ENCODE measurements at places on chromosomes 7 and 10. TPM values are rescaled to one million over a fixed set of nuclear protein-coding genes. Genes with fewer than 3 reads are reported as not detected.

Gene RNF148
- total RNA-seq = not detected

DNA sequence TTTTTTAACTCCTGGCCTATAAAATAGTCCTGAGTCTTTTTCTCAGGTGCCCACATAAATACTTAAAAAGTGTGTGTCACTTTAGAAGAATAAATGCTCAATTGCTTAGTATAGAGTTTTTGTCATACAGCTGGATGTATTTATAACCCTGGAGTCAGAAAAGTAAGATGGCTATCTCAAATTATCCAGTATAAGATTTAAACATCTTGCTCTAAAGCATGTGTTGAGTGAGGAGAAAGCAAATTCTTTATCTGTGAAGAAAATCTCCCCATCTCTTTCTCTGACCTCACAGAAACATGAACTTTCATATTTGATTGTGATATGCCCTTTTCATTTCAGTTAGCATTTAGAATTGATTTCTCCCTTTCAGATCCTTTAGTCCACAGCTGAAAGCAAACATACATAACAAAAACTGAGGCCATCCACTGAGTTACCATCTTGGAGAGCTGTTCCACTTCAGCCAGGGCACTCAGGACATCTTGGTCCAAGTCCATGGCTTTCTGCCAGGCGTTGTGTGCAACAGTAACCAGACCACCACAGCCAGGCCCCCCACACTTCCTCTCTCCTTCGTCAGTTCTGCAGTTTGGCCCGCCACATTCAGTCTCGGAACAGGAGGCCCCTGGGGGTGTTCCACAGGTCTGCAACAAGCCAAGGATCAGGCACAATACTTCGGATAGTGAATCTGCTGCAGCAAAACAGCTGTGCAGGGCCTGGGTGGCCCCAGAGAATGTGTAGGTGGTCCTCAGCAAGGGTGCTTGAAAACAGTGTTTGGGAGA, 40.9 kb downstream of the DLD start:
- no peak for DNase-seq
- H3K4me3 ChIP-seq = no peak overlapping the region
- H3K27ac ChIP-seq = no peak overlapping the region
- peaks cover 16% of the 10 kb centered on the region for H3K36me3 ChIP-seq
- peaks cover 14% of the 10 kb centered on the region for H3K4me1 ChIP-seq

- peaks cover 3% of the 10 kb centered on the region for H3K4me1 ChIP-seq
- no peaks in the 10 kb centered on the region for H3K27me3 ChIP-seq
- no peak overlapping the region for H3K4me3 ChIP-seq
- H3K36me3 ChIP-seq = no peaks in the 10 kb centered on the region
- no peak overlapping the region for H3K27ac ChIP-seq
Observed at GRCh38 chr10:110698340-110698739, 54.2 kb downstream of the RBM20 start.

- peaks cover 2% of the 10 kb centered on the region for H3K27me3 ChIP-seq
- H3K36me3 ChIP-seq = no peaks in the 10 kb centered on the region
- H3K4me1 ChIP-seq = no peaks in the 10 kb centered on the region
- H3K27ac ChIP-seq = no peak overlapping the region
- DNase-seq = no peak
Observed at GRCh38 chr7:1679326-1679965, 9.4 kb downstream of the ELFN1 start.

- peaks cover 4% of the 10 kb centered on the region for H3K27me3 ChIP-seq
- no peaks in the 10 kb centered on the region for H3K4me1 ChIP-seq
- H3K4me3 ChIP-seq = no peak overlapping the region
- no peaks in the 10 kb centered on the region for H3K36me3 ChIP-seq
- DNase-seq = no peak
- H3K27ac ChIP-seq = no peak overlapping the region
Observed at GRCh38 chr7:103762877-103763276, 226.6 kb downstream of the RELN start.

DNA sequence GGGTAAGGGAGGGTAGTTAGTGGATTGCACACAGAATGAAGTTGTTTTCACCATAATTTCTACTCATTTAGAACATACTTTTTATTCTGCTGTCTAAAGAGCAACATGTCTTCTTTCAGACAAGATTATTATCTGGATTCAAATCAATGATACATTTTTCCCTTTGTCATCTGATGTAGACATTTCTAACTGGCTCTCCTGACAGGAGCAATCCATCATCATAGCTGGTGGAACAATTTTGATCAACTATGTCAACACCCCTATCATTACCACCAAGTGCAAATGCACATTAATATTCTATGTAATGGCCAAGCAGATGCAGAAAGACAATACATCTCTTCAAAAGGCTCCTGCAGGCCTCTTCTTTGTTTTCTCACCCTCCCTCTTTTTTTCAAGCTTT, 672.9 kb upstream of the LRRTM3 start:
- H3K4me1 ChIP-seq = no peaks in the 10 kb centered on the region
- H3K36me3 ChIP-seq = no peaks in the 10 kb centered on the region

GRCh38 chr7:252981-253380, 37.0 kb upstream of the FOXL3 start:
- H3K36me3 ChIP-seq = no peaks in the 10 kb centered on the region
- H3K27me3 ChIP-seq = no peaks in the 10 kb centered on the region
- no peak overlapping the region for H3K27ac ChIP-seq
- no peaks in the 10 kb centered on the region for H3K4me1 ChIP-seq
- H3K4me3 ChIP-seq = no peak overlapping the region

DNA sequence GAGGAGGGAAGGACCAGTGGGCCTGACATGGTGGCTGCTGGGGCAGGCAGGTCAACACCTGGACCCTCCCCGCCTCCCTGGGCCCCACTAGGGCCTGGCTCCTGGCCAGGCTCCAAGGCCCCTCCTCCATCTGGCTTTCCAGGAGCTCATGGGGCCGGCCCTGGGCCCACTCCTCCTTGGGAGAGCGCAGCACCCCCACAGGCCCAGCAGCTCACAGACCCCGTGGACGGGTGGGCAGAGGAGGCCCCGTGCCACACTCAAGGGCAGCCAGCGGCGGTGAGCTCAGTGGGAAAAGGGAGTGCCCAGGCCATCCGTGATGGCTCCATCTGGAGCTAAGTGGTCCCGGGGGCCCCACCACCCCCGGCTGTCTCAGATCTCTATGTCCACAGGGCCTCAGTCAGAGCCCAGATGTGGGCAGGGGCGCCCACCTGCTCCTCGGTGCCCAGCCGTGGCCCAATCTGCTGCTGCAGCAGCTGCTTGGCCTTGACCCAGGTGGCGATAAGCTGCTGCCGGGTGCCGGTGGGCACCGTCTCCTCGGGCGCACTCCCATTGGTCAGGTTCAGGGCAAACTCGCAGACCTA, 32.8 kb downstream of the CFAP46 start:
- H3K27me3 ChIP-seq = peaks cover 6% of the 10 kb centered on the region
- no peak for DNase-seq
- no peaks in the 10 kb centered on the region for H3K36me3 ChIP-seq
- H3K27ac ChIP-seq = no peak overlapping the region

GRCh38 chr10:31419394-31420063, 100.5 kb downstream of the ZEB1 start:
- peaks cover 11% of the 10 kb centered on the region for H3K36me3 ChIP-seq
- DNase-seq = peak; percentile 8
- H3K27me3 ChIP-seq = no peaks in the 10 kb centered on the region
- H3K4me3 ChIP-seq = no peak overlapping the region
- no peak overlapping the region for H3K27ac ChIP-seq
- H3K4me1 ChIP-seq = peaks cover 51% of the 10 kb centered on the region
